Ecto neural progenitor cell (in vitro differentiated cells): ENCODE measurements at places on chromosomes 5 and 9.

DNA sequence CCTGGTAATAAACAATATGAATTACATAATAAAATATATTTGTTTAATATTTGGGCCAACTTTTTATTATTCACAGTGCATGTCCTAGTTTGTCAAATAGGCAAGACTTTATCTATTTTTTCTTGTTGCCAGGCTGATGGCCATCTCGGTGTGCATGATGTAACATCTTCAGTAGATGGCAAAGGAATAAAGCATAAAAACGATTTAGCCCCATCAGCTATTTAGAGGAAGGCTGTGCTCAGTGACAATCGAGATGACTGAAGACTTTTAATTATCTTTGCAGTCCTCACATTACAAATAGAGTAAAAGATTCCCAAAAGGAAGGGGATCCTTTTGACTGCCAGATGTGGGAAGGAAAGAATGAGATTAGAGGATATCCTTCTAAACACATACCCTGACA lies 358.5 kb downstream of the PTPRD start:
- DNase-seq: no peak

DNA sequence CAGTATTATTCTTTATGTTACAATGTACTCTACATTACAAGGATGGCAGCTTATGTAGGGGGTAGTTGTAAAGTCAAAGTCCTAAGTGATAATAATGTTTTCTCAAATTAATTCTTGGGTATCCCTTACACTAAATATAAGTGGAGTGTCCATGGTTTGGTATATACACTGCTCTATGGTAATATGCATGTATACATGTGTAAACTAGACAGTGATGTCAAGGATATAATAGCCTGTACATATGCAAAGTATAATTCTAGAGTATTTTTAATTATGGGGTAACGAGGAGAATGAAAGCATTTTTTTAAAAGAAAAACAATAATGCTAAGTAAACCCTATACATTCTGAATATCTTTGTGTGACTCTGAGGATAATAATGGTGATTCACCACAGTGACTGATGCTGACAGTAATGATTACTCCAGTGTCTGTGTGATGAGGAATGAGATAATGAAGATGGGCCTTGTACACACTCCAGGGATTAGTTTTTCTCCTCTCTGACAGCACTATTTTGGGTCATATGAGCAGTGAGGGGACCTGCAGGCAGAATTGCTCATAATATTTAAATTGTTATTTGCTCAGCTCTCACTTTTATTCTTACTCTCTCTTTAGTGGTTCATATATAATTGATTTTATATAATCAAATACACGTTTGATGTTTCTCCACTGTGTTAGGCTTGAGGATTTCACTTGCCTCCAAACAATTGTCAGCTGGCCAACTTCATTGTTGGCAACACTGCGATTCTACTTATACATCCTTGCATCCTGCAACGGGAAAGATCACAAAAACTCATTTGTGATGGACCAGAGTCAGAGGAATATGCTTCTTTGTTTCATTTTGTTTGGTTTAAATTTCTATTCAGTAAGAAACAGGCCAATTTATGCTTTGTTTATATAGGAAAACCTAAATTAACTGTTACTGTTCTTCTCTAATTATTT lies 88.2 kb downstream of the NREP start:
- DNase-seq: no peak

DNA sequence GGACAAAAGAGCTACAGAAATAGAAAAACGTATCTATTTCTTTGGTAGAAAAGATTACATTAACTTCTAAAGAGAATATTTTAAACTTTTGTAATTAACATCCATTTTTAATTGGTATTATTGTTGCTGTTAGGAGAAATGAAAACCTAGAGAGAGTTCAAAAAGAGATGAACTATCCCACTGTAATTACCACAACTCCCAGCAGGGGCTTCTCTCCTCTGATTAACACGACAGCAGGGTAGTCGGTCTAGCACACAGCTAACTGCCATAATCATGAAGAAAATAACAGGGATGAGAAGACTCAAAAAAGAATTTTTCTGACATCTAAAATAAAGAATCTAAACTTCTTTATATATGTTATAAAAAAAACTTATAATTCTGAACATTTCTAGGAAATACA lies 86.2 kb upstream of the CDH9 start:
- no peak for DNase-seq

- DNase-seq: peak; percentile 1
These were observed 10.5 kb upstream of the TRAF1 start for GRCh38 chr9:120937127-120937526.

- no peak for DNase-seq
These were observed 697.3 kb downstream of the CETN3 start for GRCh38 chr5:89712134-89712700.

DNA sequence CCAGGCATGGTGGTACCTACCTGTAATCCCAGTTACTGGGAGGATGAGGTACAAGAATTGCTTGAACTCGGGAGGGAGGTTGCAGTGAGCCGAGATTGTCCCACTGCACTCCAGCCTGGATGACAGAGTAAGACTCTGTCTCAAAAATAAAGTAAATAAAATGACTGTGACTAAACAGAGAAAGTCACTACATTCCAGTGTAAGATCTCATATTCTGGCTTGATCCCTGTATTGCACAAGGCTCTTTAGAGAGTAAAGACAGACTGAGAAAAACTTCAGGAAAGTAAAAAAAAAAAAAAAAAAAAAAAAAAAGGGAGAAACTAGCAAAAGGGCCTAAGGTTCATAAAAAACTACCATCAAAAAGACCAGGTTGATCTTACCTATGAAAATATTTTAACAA lies 106.6 kb upstream of the PJA2 start:
- no peak for DNase-seq

- DNase-seq: no peak
These were observed 89.3 kb upstream of the TNC start for GRCh38 chr9:115207003-115207836.

DNA sequence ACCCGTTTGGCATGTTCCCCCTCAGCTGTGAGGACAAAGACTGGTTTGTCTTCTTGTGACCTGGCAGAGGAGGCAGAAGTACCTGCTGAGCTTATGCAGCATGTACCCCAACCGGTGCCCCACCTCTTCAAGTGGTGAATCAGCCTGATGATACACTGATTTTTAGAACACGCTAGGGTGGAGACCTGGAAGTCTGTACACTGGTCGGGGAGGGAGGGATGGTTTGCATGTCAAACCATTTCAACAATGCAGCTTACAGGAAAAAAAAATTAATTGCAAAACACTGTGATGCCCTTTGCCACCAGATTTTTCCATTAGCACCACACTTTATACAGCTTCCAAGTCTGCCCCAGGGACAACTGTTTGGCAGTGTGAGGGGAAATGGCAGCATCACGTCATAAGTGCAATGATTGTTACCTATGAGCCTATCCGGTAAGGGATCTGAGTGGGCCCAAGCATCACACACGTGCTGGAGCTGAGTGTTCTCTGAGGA lies 155.1 kb upstream of the DMRT1 start:
- DNase-seq: no peak

GRCh38 chr9:114416290-114416689 lies 28.5 kb upstream of the AKNA start:
- no peak for DNase-seq

DNA sequence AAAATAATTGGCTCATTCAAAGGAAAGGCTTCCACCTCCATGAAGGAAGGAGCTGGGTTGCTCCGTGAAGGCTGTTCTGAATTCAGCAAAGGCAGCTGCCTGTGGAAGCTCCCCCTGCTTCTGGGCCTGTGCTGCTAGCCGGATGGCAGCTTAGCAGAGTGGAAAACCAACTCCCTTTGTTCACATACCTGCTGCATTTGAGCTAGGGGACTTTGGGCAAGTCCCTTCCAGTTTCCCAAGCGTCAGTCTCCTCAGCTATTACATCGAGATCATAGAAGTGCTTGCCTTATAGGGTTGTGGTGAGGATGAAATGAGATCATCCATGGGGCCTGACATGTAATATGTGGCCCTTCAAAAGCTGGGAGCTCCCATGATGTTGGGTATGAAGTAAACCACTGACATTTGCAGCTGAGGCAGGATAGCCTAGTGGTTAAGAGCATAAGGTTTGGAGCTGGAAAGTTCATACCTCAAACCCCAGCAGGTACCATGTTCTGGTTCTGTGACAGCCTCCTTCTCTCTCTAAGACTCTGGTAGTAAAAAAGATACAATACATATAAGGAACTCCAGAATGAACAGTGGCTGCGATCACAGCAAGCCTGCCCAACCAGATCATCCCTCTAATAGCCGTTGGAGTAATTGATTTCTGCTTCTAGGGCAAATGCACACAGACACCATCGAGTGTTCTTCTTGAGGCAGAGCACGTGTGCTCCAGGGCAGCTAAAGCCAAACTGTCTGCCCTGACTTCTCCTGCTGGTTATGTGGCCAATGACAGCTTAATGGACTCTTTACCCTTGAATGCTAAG lies 11.0 kb upstream of the DENND1A start:
- DNase-seq: no peak

DNA sequence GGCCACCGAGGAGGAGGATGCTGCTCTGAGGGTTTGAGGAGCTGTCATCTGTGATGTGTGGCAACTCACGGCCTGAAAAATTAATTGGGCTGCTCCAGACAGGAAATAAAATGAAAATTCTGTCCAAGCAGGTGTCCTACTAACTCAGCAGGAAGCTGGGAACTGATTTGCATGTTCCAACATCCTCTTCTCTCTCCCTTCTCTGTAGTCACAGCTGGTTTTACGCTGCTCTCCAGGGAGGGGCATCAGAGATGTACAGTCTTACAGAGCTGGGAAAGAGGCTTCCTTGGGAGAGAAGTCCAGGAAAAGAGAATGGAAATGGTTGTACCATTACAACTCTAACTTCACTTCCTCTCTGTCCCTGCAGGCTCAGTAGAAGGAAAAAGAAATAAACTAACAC lies 24.2 kb upstream of the SIL1 start:
- no peak for DNase-seq

DNA sequence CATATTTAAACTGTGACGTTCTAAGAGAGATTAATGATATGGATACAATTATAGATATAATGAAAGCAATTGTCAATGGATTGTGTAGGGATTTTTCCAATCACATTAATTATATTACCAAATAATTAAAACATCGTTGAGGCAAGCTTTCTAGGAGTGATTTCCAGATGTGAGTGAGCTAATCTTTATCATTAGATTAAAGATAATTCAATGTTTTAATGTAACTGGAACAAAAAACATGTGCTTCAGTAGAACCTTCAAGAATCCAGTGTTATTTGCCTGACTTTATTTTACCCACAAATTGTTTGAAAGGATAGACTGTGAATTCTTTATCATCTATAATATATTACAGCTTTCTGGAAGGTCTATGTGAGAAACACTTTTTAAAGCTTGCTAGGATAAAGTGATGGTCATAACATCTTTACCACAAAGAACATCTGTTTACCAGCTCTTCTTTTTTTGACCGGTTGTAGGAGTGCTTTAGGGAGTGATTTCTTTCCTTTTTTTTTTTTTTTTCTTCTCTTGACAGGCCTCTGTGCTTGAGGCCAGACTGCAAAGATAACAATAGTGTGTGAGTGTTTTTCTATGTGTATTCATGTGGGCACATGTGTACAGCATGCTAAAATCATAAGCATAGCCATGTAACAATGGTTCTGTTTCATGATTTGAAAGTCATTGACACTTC lies 35.0 kb downstream of the SNCAIP start:
- DNase-seq: no peak

DNA sequence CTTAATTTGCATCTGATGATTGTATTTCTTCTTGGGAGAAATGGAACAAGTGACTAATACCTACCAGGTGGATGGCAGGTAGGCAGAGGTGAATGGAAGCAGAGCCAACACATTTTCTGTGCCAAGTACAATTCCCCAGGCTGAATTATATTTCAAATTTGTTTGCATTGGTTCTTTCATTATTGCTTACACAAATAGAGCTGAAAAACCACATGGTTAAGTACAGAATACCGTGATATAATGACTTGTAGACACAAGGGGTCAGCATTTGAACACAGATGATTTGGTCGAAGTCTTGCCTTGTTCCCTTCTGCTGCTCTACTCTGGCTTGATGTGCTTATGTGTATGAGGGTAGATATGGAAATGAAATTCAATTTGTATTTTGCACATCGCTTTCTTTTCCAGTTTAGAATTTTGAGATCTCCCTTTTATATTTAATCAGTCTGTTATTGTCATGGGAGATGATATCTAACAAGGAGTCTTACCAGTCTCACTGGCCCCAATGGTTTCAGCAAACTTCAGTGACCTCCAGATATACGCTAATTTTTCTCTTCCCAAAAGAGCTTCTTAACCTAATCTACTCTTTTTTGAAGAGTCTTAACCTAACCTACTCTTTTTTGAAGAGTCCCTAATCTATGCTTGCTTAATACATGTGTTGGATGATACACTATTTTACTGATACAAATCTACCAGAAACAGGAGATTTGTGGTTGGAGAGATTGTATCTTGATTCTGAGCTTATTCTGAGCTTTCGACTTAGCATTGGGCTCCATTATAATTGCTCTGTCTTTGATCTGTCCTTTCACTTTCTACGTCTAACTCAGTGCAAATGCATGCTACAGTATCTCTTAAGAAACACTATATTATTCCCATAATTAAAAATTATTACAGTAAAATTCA lies 88.1 kb downstream of the PCSK1 start:
- no peak for DNase-seq

- no peak for DNase-seq
These were observed 69.3 kb downstream of the MLLT3 start for GRCh38 chr9:20552874-20553557.

GRCh38 chr5:73442996-73443627 lies 5.5 kb downstream of the FOXD1 start:
- DNase-seq: peak; percentile 32

DNA sequence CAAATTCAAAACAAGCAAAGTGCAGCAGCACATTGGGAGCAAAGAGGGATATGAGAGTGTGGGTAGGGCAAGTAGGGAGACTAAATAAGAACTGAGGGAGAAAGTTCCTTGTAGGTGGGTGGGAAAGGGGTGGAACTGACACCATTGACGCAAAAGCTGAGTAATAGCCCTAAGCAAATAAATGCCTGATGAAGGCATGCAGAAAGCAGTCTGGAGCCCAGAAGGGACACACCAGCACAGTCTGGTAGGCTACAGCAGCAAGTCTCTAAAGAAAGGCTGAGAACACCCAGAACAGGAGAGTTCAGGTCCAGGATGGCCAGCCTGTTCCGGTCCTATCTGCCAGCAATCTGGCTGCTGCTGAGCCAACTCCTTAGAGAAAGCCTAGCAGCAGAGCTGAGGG lies at the start of gene INSL4:
INSL4 (plus strand) TSS at position 208 of the 400 bp plus-strand sequence; CDS start at position 313, 105 bp downstream.
- no peak for DNase-seq
